Thymus (tissue), 14 donors: ENCODE measurements at places on chromosomes 2 and 18.

DNA sequence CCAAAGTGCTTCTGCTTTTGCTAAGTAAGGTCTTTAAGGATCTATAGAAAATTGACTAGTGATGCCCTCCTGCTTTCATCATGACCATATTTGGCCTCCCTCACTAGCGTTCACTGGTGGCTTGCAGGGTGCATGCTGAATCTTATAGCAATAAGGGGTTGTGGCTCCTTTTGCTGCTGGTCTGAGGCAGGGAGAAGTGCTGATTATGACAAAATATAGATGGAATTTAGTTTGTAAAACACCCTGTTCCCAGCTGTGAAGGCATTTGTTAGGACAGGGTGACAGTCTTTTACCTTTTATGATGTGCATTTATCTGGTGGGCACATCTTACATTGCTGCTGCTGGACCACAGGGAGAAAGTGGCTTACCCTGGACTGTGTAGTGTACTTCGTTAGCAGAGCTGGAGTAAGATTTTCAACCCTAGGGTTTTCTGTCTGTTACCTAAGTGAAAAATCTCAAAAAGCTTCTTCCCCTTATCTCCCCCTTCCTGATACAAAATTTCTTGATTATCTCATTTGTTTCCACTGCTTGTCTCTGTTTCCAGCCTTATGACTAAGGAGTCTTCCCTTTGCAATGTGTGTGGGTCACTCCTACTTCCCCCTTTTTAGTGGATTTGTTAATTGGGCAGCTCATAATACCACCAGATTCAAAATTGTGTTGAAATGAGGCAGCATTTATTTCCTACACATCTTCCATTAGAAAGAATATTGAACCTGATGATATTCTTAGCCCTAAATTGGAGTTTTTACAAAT, 21.2 kb upstream of the RPL37A start:
- H3K27me3 ChIP-seq = no peaks in the 10 kb centered on the region
- no peak for DNase-seq

DNA sequence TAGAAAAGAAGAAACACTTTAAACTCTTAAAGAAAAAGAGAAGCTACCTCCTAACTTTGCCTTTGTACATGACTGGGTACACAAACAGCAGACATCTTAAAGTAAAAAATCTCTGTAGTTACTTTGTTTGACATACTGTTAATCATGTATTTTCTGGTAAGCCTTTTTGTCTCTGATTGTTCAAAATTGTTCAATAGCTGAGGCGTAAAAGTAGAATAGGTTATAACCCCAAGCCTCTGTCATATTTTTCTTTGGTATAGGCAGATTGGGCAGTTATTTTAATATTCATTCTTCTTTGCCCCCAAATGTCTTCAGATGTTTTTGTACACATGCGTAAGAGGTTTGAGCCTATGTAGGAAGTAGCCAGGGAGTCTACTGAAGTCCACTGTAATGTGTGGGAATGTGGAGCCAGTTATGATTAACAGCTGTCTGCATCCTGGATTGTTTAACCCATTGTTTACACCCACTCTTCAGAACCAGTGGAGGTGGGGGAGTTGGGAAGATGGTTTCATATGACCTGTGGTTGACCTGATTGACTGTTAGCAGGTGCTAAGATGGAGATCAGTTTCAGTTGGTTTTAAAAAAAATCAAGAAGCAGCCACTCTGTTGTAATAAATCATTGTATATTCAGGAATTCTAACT, 150.5 kb downstream of the TANC1 start:
- DNase-seq = no peak
- no peaks in the 10 kb centered on the region for H3K27me3 ChIP-seq
- peak overlapping the region; percentile 77 for H3K27ac ChIP-seq
- peaks cover 25% of the 10 kb centered on the region for H3K4me1 ChIP-seq
- H3K4me3 ChIP-seq = no peak overlapping the region

GRCh38 chr2:201218780-201219179, 35.8 kb downstream of the CASP10 start:
- no peaks in the 10 kb centered on the region for H3K27me3 ChIP-seq
- no peak for DNase-seq
- H3K27ac ChIP-seq = no peak overlapping the region
- peaks cover 5% of the 10 kb centered on the region for H3K4me1 ChIP-seq
- peaks cover 33% of the 10 kb centered on the region for H3K36me3 ChIP-seq

- no peaks in the 10 kb centered on the region for H3K4me1 ChIP-seq
- no peaks in the 10 kb centered on the region for H3K36me3 ChIP-seq
- no peak overlapping the region for H3K4me3 ChIP-seq
- no peak for DNase-seq
- H3K27ac ChIP-seq = no peak overlapping the region
Observed at GRCh38 chr2:54423213-54423612, 32.9 kb upstream of the SPTBN1 start.
